Stimulated activated CD4-positive, alpha-beta T cell treated with anti-CD3 and anti-CD28 coated beads, Interleukin-4, amount 100 ng/mL, for 48 hours (primary cell): ENCODE measurements at places on chromosomes 7 and 10.

DNA sequence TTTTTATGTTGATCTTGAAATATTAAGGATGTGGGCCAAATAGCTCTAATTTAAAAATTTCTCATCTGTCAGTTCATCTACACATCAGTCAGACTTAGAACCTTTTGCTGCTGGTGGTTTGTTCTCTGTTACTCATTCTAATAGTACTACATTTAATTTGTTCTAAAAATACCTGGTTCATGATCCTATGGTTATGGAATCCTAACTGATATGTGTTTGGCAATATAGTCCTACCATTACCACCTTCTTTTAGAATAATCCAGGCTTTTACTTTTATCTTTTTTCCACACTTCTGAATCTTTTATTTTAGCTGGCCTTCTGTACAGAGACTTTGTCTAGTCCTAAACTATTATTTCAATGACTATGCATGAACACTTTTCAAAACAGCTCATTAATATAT lies 116.9 kb downstream of the SVOPL start:
- DNase-seq, result no peak

DNA sequence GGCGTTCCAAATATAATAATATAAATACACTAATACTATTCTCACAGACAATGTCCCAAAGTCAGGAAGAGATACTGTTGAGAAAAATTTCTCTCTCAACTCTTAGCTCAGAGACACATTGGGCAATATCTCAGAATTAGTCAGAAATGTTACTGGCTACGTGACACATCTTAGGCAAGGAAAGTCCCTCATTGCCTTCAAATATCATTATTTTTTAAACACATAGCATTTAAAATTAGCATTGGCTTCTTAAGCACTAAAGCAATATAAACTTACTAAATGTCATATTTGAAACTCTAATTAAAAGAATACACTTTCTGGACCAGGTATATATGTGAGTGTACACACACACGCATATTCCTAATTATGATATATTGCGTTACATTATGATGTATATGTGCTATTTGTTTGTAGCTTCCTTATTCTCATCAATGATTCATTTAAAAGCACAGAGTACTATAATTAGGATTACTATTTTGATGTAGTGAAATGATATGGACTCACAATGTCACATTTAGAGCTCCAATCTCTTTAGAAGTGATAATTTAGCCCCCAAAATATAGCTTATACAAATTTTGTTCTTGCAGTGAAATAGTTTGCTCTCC lies 255.8 kb downstream of the TWIST1 start:
- DNase-seq, result no peak

GRCh38 chr10:69703766-69704630 lies 74.0 kb downstream of the FAM241B start:
- no peak for DNase-seq

DNA sequence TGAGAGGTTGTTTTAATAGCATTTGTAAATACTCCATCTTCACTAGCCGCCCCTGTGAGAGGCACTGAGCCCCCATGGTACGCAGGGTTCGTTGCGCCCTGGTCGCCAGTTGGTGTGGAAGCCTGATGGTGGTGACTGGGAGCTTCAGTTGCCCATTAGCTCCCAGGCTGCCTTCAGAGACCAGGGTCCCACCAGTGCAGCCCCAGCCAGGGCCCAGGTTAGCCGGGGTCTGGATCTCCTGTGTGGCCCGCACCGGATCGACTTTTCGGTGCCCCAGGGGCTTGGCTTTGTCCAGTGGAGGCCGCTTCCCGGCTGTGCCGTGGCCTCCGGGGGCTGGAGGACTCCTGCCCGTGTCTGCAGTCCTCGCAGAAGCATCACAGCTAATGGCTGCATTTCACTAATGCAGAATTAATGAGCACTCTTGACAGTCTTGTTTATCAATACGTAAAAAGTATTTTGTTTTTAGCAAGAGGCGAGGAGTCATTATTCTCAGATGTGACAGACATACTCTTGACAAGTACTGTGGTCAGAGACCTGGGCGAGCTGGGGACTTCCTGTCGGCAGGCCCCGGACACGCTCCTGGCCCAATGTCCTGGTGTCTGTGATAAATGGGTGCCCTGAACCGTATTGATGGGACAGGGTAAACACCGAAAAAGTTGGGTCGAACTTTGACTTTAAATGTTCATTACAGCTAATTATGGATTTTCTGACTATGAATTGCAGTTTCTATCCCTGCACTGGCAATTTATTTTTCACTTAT lies 99.8 kb downstream of the NKX6-2 start:
- no peak for DNase-seq

DNA sequence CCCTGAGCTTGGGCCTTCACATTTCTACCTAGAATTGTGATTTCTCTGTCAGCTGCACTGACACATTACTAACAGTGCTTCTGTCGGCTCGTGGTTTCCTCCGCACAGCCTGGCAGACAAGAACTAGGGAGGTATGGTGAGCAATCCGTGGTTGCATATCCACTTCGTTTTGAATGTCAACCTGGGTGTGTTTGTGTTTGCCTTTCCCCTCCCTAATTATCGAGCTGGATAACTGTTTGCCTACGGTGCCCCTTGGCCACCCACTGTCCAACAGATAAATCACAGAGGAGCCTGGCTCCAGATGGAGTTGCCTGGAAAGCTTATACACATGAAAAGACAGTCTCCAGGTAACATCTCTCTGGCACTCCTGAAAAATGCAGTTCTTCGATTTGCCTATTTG lies 228.8 kb downstream of the TRIL start:
- DNase-seq, result no peak

- DNase-seq, result no peak
These were observed 45.9 kb downstream of the C10orf71 start for GRCh38 chr10:49344840-49345239.

DNA sequence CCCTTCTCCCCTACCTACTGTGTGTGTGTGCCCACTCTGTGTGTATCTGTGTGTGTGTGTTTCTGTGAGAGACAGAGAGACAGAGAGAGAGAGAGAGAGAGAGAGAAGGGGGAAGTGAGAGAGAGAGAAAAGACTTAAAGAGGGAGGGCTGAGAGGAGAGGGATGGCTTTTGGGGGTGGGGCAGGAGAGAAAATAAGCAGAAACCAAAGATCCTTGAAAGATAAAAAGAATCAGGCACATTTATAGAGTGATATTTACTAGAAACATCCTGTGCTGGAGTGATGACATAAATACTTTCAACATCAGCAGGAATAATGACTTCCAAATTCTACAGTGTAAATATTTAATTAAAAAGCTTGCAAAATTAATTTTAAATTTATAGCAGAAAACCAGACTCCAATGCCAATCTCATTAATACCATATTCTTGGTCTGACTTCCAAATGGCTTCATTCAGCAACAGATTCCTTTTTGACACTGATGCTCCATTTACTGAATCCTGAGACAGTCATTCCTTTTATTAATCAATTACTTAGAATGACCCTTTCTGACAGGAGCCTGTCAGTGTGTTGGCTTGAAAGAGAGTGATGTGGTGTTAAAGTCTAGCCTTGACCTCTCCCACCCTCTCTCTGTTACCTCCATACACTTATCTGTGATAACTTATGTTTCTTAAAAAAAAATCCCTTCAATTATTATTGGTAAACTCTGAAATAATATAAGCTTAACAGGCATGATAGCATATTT lies 41.7 kb upstream of the WNT2 start:
- no peak for DNase-seq

DNA sequence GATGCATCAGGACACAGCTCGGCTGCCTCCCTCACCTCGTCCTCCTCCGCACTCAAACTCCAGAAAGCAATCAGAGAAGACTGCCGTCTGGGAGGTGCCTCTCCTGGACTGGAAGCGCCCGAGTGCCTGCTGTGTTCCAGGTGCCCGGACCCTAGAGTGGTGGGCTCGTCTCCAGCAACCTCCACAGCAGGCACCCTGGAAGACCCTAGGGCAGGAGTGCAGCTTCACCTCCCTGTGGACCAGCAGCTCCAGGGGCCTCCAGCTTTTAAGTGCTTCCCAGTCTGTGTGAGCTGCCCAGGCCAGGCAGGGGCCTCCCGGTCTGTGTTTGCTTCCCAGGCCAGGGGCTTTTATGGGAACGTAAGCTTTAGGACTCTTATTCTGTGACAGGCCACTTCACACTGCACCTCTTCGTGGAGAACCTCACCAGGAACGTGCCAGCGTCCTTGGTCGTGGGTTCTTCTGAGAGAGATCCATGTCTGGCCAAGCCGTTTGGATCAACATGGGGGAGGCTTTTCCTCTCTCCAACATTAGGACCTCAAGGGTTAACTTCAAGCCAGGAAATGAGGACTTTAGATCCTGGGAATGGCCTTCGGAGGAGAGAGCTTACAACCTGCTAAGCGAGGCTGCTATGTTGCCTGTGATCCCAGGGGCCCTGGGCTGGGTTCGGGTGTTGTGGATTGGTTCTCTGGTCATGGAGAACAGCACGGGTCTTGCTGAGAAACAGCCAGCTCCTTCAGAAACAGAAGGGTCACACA lies 5.9 kb upstream of the PWWP2B start:
- DNase-seq, result no peak

DNA sequence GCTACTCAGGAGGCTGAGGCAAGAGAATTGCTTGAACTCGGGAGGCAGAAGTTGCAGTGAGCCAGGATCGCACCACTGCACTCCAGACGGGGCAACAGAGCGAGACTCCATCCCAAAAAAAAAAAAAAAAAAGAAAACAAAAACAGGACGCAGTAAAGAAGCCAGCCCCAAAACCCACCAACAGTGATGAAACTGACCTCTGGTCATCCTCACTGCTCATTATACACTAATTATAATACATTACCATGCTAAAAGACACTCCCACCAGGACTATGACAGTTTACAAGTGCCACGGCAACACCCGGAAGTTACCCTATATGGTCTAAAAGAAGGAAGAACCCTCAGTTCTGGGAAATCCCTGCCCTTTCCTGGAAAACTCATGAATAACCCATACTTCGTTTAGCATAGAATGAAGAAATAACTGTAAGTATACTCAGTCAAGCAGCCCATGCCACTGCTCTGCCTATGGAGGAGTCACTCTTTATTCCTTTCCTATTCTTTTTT lies 40.0 kb upstream of the EIF4H start:
- DNase-seq, result no peak

GRCh38 chr7:74443543-74444247 lies 10.0 kb upstream of the GTF2IRD1 start:
- no peak for DNase-seq
